ENCODE measurements at places on chromosomes 2 and 18. TPM values are rescaled to one million over a fixed set of nuclear protein-coding genes. Genes with fewer than 3 reads are reported as not detected.

The MYCN gene
- 0.32 TPM for total RNA-seq

The CD28 gene
- 0.43 TPM for total RNA-seq

The APLF gene
- total RNA-seq, result 1.3 TPM

DNA sequence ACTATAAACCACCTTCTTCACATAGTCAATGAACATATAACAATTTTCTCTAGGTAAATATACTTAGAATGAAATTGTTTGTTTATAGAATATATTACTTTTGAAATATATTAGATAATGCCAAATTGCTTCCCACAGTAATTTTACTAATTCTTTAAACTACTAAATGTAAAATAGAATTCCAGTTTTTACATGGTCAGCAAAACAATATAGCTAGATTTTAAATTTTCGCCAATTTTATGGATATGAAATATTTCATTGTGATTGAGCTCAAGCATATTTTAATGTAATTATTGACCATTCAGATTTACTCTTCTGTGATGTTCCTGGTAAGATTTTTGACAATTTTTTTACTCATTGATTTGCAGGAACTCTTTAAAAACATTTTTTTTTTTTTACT, 444.6 kb downstream of the PARD3B start:
- DNase-seq, result no peak
- no peaks in the 10 kb centered on the region for H3K36me3 ChIP-seq
- H3K27me3 ChIP-seq, result no peaks in the 10 kb centered on the region
- H3K4me1 ChIP-seq, result no peaks in the 10 kb centered on the region
- no peak overlapping the region for H3K27ac ChIP-seq
- H3K4me3 ChIP-seq, result no peak overlapping the region

DNA sequence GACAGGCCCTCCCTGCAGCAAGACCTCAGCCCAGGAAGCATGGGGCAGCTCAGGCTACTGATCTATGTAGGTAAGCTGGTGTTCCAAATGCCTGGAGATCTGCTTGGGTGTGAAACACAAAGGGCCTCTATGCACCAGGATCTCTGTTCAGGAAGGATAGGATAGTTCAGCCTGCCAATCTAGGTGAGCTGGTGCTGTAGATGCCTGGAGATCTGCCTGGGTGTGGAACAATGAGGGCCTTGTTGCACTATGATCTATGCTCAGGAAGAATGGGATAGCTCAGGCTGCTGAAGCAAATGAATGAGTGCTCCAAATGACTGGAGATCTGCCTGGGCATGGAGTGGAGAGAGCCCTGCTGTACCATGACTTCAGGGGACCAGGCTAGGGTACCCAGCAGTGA, 48.9 kb upstream of the MYL1 start:
- H3K27ac ChIP-seq, result no peak overlapping the region
- no peaks in the 10 kb centered on the region for H3K27me3 ChIP-seq
- H3K4me1 ChIP-seq, result no peaks in the 10 kb centered on the region
- H3K4me3 ChIP-seq, result no peak overlapping the region

GRCh38 chr2:27754138-27754588, 17.4 kb upstream of the MRPL33 start:
- peak overlapping the region; percentile 88 for H3K27ac ChIP-seq
- no peaks in the 10 kb centered on the region for H3K36me3 ChIP-seq
- H3K27me3 ChIP-seq, result no peaks in the 10 kb centered on the region
- DNase-seq, result peak; percentile 84
- no peaks in the 10 kb centered on the region for H3K4me1 ChIP-seq
- H3K4me3 ChIP-seq, result no peak overlapping the region

DNA sequence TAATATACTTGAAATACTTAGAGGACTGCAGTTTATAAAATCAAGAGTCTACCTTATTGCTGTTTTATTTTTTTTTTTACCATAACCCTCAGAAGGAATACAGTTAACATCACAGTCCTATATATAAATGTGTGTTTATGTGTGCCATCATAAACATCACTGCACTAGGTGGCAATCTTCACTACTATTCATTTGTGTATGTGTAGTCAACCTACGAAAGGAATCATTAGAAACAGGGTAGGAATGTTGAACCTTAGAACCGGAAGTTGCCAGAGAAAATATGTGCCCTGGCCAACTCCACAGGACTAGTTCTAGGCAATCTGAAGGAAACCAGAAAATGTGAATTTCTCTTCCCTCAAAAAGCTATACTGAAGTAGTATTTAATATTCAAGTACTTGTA, 3.4 kb downstream of the GEN1 start:
- no peaks in the 10 kb centered on the region for H3K27me3 ChIP-seq
- H3K36me3 ChIP-seq, result no peaks in the 10 kb centered on the region
- DNase-seq, result no peak
- H3K4me1 ChIP-seq, result peaks cover 43% of the 10 kb centered on the region
- H3K4me3 ChIP-seq, result no peak overlapping the region

GRCh38 chr2:111168528-111169239, 48.0 kb downstream of the BCL2L11 start:
- H3K4me3 ChIP-seq, result no peak overlapping the region
- no peaks in the 10 kb centered on the region for H3K27me3 ChIP-seq
- DNase-seq, result peak; percentile 39
- H3K36me3 ChIP-seq, result no peaks in the 10 kb centered on the region
- H3K27ac ChIP-seq, result no peak overlapping the region
- H3K4me1 ChIP-seq, result no peaks in the 10 kb centered on the region

DNA sequence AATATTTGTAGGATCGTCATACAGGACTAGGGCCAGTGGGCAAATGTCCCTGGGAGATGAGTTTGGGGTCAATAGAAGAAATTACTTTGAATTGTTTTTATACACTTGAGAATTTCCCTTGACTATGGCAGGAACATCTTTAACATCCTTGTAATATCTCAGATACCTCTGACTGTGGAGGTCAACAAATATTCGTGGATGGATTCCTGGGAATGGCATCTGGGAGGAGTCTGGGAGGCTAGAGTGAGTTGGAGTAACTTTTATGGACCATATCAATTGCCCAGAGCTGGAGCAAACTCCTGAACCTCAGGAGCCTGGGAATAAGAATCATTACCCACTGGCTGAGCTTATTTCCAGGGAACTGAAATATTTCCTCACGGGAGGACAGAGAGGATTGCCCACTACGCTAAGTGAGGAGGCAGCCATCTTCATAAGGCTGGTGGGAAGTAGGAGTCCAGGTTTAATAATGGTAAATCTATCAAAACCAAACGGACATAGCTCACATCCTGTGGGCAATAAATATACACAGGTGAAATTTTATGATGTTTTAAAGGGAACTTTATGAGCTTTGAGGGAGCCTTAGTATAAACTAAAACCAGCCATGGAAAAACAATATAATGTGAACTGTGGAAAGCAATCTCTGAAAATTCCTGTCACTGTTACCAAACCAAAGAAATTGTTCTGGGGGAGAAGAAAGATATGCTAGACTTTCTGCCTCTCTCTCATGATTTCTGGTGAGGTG, 44.4 kb upstream of the LCLAT1 start:
- no peak overlapping the region for H3K4me3 ChIP-seq
- H3K27me3 ChIP-seq, result no peaks in the 10 kb centered on the region
- no peak overlapping the region for H3K27ac ChIP-seq
- no peak for DNase-seq
- H3K36me3 ChIP-seq, result no peaks in the 10 kb centered on the region

DNA sequence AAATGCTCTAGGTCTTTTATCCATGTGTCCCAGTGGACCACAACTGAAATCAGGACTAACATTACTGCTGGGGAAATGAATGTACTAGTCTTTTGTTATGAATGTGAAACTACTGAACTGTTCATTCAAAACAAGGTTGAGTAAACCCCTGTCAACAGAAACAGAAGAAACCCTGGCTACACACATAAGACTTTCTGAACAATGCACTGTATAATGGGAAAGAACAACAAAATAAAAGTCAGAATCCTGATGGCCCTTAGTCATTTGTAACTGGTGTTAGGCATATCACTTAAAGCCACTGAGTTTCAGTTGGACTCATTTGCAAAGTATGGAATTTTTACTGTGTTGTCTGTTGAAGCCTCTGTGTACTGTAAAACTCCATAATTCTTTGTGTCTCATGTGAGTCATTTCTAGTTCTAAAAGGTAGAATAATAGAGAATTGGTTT, 77.0 kb upstream of the UBXN4 start:
- H3K4me3 ChIP-seq, result no peak overlapping the region
- peaks cover 4% of the 10 kb centered on the region for H3K36me3 ChIP-seq
- no peaks in the 10 kb centered on the region for H3K4me1 ChIP-seq
- H3K27ac ChIP-seq, result no peak overlapping the region

DNA sequence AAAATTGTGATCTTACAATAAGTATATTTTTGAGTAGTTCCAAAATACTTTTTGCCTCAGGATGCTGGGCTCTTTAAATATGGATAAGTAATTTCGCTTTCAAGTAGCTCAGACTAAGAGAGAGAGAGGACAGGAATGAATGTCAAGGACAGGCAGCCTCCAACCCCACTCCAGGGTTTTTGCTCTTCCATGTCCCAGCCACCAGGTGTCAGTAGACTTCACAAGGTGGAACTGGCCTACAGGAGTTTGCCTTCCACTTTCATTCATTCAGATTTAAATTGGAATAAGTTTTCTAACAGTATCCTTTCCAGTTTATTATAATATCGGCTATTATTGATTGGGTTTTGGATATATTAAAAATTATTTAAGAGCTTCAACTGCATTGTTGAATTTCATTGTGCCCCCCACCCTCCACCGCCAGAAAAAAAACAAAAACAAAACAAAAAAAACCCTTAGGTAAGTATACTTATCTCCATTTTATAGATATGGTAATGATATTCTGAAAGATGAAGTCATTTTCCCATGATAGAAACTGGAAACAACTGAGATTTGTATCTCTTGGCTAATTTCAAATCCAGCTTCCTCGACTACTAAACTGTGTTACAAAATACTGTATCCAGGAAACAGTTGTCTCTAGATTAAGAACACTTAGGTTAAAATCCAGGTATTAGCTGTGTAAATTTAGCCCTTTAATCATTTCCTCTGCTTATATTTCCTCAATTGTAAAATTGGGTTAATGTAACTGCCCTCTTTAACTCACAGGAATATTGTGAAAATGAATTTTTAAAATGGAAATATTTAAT, 793.1 kb downstream of the ERBB4 start:
- H3K27me3 ChIP-seq, result no peaks in the 10 kb centered on the region
- no peaks in the 10 kb centered on the region for H3K4me1 ChIP-seq
- peak; percentile 24 for DNase-seq
- no peak overlapping the region for H3K4me3 ChIP-seq

- peaks cover 5% of the 10 kb centered on the region for H3K36me3 ChIP-seq
- DNase-seq, result no peak
- H3K27me3 ChIP-seq, result no peaks in the 10 kb centered on the region
- peak overlapping the region; percentile 89 for H3K27ac ChIP-seq
These were observed 564 bp downstream of the GCC2 start for GRCh38 chr2:108449410-108450130.

GRCh38 chr2:1636791-1637415, 107.4 kb downstream of the PXDN start:
- H3K4me1 ChIP-seq, result no peaks in the 10 kb centered on the region
- H3K36me3 ChIP-seq, result no peaks in the 10 kb centered on the region
- no peak overlapping the region for H3K4me3 ChIP-seq
- DNase-seq, result no peak

The CRYGC gene
- total RNA-seq, result not detected

GRCh38 chr2:234793212-234793785, 158.5 kb upstream of the SH3BP4 start:
- no peaks in the 10 kb centered on the region for H3K4me1 ChIP-seq
- no peaks in the 10 kb centered on the region for H3K27me3 ChIP-seq
- H3K36me3 ChIP-seq, result no peaks in the 10 kb centered on the region
- no peak overlapping the region for H3K27ac ChIP-seq
- no peak for DNase-seq
- H3K4me3 ChIP-seq, result no peak overlapping the region

- no peak overlapping the region for H3K27ac ChIP-seq
- H3K4me1 ChIP-seq, result no peaks in the 10 kb centered on the region
- H3K36me3 ChIP-seq, result no peaks in the 10 kb centered on the region
- no peak for DNase-seq
These were observed 57.8 kb upstream of the FAM237A start for GRCh38 chr2:206584323-206585116.

GRCh38 chr2:193581807-193582206, 1387.1 kb upstream of the TMEFF2 start:
- H3K27me3 ChIP-seq, result no peaks in the 10 kb centered on the region
- no peak overlapping the region for H3K27ac ChIP-seq
- DNase-seq, result no peak

DNA sequence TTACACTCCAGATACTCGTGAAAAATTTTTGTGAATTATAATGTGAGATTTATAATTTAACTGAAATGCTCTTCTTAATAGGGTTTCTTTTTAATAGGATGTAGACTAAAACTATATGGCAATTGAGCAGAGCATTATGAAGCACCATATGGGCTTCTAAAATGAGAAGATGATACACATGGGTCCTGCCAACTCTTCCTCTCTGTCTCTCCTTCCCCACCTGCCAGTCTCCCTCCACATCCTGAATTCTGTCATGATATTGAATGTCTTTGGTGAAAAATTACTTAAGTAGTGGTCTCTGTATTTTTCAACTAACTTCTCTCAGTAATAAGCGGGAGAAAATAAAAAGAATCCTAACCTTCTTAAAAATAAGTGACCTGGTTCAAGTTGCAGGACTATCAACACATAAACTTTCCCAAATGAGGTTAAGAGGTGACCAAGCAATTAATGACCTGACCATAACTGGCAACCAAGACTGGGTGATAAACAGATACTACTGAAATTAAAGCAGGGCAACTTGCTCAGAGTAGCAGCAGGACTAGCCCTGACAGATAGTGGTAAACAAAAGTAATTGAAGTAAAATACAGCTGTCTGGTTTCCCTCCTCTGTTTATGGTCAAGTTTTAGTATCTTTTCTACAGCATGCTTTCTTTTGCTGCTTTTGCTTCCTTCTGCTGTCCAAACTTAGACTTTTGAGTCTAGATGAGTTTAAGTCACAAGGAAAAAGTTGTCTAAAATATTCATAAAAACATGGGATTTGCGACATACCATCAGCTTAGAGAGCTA, 117.1 kb upstream of the PDE1A start:
- no peak overlapping the region for H3K27ac ChIP-seq
- no peak overlapping the region for H3K4me3 ChIP-seq
- H3K27me3 ChIP-seq, result no peaks in the 10 kb centered on the region
- no peaks in the 10 kb centered on the region for H3K4me1 ChIP-seq
- no peaks in the 10 kb centered on the region for H3K36me3 ChIP-seq

The KCNG3 gene
- not detected for total RNA-seq

GRCh38 chr2:143482771-143483170, 353.6 kb downstream of the ARHGAP15 start:
- H3K4me1 ChIP-seq, result no peaks in the 10 kb centered on the region
- H3K4me3 ChIP-seq, result no peak overlapping the region
- no peaks in the 10 kb centered on the region for H3K27me3 ChIP-seq
- H3K36me3 ChIP-seq, result no peaks in the 10 kb centered on the region
- DNase-seq, result no peak
- H3K27ac ChIP-seq, result no peak overlapping the region

The OR6B2 gene
- total RNA-seq, result not detected

- H3K4me1 ChIP-seq, result no peaks in the 10 kb centered on the region
- H3K27me3 ChIP-seq, result no peaks in the 10 kb centered on the region
- no peaks in the 10 kb centered on the region for H3K36me3 ChIP-seq
These were observed 40.6 kb upstream of the GCFC2 start for GRCh38 chr2:75751360-75751759.

DNA sequence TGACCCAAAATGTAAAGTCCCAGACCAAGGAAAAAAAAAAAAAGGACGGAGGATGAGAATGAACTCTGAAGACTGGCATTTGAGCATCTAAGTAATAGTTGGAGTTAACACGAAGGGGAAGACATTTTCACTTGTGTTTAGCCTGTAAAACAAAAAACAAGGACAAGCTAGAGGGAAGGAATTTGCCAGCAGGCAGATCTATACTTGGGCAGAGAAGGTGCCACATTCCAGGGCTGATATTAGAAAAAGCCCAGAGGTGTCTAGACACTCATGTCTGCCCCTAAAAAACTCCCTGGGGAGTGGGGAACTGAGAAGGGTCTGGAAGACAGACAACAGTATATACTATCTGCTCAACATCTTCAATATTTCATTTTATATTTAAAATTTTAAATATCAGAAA, 171.1 kb downstream of the ZEB2 start:
- no peaks in the 10 kb centered on the region for H3K27me3 ChIP-seq
- H3K4me3 ChIP-seq, result no peak overlapping the region
- H3K27ac ChIP-seq, result no peak overlapping the region
- no peaks in the 10 kb centered on the region for H3K36me3 ChIP-seq
